ENCODE measurements at places on chromosomes 7 and 10. TPM values are rescaled to one million over a fixed set of nuclear protein-coding genes. Genes with fewer than 3 reads are reported as not detected.

DNA sequence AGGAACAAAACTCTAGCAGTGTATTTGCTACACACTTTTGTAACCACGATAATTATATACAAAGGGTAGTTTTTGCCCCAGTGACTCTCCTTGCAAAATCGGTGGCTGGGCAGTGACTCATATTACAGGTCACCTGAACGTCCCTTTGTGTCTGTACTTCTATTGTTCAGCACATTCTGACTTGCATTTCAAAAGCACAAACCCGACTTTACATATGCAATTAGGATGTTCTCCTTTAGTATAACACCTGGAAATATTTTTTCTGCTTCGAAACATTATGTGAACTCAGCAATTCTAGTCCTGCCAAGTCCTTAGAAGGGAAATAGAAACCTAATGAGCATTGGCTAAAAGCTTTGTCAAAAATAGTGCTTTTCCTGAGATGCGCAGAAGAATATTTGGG is 6.0 kb downstream of the PRR15 start:
- no peak for DNase-seq

Gene CTAGE6
- not detected for total RNA-seq

Gene GCK
- 0.17 TPM for total RNA-seq

DNA sequence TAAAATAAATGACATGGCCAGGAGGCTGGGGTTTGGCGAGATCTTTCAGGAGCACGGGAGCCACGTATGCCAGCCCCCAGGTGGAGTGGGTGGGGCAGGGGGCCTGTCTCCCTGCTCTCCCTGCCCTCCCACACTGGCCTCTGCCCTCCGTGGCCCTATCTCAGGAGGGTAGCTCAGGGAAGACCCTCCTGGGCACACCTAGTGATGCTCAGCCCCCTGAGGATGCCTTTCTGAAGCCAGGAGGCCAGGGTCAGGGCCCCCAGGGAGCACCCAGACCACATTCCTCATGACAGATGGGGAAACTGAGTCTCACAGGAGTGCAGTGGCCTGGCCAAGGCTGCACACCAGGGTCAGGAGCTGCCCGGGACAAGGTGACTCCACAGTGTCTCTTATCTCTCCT is 223.4 kb downstream of the ELFN1 start:
- no peak for DNase-seq

GRCh38 chr7:31020161-31020560 is 31.9 kb upstream of the ADCYAP1R1 start:
- DNase-seq, result no peak

GRCh38 chr10:26488344-26488743 is 50.2 kb downstream of the APBB1IP start:
- no peak for DNase-seq

DNA sequence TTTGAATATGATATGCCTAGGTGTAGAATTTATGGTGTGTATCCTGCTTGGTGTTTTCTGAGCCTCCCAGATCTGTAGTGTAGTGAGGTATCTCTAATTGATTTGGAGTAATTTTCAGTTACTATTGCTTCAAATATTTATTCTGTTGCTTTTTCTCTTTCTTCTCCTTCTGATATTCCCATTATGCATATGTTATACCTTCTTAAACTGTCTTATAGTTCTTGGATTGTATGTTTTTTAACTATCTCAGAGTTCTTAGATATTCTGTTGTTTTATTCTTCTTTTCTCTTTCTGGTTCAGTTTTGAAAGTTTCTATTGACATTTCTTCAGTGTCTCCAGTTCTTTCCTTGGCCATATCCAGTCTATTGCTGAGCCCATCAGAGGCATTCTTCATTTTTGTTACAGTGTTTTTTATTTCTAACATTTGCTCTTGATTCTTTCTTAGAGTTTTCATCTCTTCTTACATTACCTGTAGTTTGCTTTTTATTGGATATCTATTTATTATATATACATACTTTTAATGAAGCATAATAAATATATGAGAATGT is 205.4 kb upstream of the LRGUK start:
- DNase-seq, result no peak

Gene GPR37
- total RNA-seq, result 0.64 TPM

Gene DOCK4
- total RNA-seq, result 6.5 TPM

Gene GATA3
- total RNA-seq, result 0.54 TPM

DNA sequence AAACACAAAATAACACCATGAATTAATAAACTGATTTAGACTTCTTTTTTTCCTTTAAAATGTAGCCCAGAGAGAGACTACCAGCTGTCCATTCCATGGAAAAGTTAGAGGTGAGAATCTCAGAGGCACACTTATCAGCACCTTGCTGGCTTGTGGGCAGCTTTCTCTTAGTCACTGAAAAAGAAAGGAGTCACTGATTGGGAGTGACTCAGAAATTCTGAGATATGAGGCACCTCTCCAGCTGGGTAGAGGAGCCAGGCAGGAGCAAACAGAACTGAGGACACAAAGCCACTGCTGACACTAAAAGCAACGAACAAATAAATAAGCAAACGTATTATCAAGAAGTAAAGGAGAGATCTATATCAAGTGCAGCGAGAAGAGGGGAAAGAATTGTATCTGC is 310.6 kb downstream of the PARD3 start:
- no peak for DNase-seq

DNA sequence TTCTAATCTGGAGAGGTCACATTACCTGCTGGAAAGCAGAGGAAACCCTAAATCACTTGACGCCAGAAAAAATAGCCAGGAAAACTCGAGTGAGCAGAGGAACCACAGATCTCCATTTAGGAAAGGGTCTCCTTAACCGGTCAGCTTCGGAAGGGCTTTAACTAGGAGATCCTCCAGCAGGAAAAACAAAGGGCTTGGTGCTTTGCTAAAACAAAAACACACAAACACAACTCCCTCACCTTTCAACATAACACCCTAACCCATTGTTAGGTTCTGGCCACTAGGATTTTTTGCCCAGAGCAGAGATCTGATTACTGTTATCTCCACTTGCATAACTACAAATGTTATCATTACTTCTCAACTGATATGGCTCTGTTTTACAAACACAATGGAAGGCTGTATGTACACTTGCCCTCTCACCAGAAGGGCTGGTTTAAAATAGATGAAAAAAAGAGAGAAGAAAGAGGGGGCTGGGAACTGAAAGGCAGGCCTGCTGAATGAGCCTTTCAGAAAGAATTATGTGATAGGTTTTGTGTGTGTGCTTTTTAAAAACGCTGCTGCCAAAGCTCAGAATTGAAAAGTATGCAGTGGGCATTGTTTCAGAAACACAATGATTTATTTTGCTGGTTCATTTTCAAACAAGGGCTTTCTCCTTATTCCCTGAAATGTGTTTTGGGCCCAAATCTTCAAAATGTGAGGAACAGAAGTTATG is 161.5 kb downstream of the FGFR2 start:
- no peak for DNase-seq
